ENCODE measurements at places on chromosomes 12 and 14. TPM values are rescaled to one million over a fixed set of nuclear protein-coding genes. Genes with fewer than 3 reads are reported as not detected.

DNA sequence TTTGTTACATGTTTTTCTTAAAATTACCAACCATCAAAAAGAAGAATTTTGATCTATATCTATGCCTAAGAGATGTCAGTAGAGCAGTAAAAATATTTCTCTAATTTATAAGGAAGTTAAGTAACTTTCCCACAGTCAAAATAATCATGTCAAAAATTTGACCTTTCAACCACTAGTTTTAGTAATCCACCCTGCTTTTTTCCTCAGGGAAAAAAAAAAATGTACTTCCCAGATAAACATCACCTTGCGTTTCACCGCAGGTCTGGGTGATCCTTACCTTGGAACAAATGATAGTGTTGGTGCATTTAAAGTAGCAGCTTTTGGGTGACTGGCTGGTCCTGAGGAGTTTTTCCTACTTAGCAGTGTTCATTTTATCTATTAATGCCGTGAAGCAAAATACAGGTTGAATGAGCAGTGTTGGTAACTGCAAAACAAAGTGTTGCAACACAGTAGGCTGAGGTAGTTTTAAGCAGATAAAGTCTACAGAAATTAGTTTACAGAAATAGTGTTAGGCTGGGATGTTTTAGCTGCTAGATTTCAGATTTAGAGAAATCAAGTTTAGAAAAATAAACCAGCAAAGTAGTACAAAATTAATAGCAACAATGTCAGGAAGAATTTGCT, 137.2 kb upstream of the DNM1L start:
- H3K36me3 ChIP-seq = no peaks in the 10 kb centered on the region
- peak overlapping the region; percentile 45 for H3K27ac ChIP-seq
- H3K4me1 ChIP-seq = no peaks in the 10 kb centered on the region
- H3K27me3 ChIP-seq = no peaks in the 10 kb centered on the region

- no peak overlapping the region for H3K4me3 ChIP-seq
- no peak for DNase-seq
- no peak overlapping the region for H3K27ac ChIP-seq
- no peaks in the 10 kb centered on the region for H3K27me3 ChIP-seq
- H3K4me1 ChIP-seq = no peaks in the 10 kb centered on the region
Measured at GRCh38 chr12:33830070-33830469, 192.2 kb upstream of the ALG10 start.

GRCh38 chr12:58988643-58989344, 68.5 kb upstream of the LRIG3 start:
- no peak overlapping the region for H3K27ac ChIP-seq
- H3K4me1 ChIP-seq = no peaks in the 10 kb centered on the region
- DNase-seq = no peak
- H3K4me3 ChIP-seq = no peak overlapping the region
- H3K36me3 ChIP-seq = no peaks in the 10 kb centered on the region
- no peaks in the 10 kb centered on the region for H3K27me3 ChIP-seq

- no peak for DNase-seq
- H3K4me3 ChIP-seq = no peak overlapping the region
- no peak overlapping the region for H3K27ac ChIP-seq
- H3K27me3 ChIP-seq = no peaks in the 10 kb centered on the region
- H3K4me1 ChIP-seq = no peaks in the 10 kb centered on the region
Measured at GRCh38 chr12:94705676-94706075, 55.3 kb upstream of the TMCC3 start.

DNA sequence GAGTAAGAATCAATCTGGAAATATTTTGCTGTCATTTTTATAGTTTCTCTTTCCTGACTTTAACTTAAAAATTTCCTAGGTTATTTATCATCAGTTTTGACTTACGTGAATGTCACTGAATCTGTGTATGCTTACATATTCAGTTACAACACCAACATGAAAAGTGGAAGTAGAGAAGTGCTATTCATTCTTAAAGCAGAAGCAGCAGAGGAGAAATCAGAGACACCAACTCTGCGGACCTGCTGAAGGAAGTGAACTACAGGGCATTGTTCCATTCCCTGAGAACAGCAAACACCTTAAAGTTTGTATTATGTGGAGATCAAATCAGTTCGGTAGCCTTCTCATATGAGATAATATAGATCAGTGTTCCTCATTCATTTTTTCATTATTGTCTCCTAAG, 34.1 kb downstream of the RAD51B start:
- no peak for DNase-seq
- no peaks in the 10 kb centered on the region for H3K36me3 ChIP-seq
- no peaks in the 10 kb centered on the region for H3K27me3 ChIP-seq
- H3K4me3 ChIP-seq = no peak overlapping the region
- no peak overlapping the region for H3K27ac ChIP-seq
- no peaks in the 10 kb centered on the region for H3K4me1 ChIP-seq

GRCh38 chr14:57833323-57833722, 32.6 kb downstream of the SLC35F4 start:
- H3K4me3 ChIP-seq = no peak overlapping the region
- no peak overlapping the region for H3K27ac ChIP-seq
- no peak for DNase-seq
- H3K4me1 ChIP-seq = no peaks in the 10 kb centered on the region
- H3K36me3 ChIP-seq = no peaks in the 10 kb centered on the region

GRCh38 chr12:119060847-119061796, 79.8 kb downstream of the SRRM4 start:
- H3K4me3 ChIP-seq = no peak overlapping the region
- H3K4me1 ChIP-seq = no peaks in the 10 kb centered on the region
- no peaks in the 10 kb centered on the region for H3K36me3 ChIP-seq
- no peak overlapping the region for H3K27ac ChIP-seq
- H3K27me3 ChIP-seq = no peaks in the 10 kb centered on the region
- no peak for DNase-seq

- H3K27me3 ChIP-seq = no peaks in the 10 kb centered on the region
- no peaks in the 10 kb centered on the region for H3K36me3 ChIP-seq
- no peaks in the 10 kb centered on the region for H3K4me1 ChIP-seq
- H3K27ac ChIP-seq = no peak overlapping the region
Measured at GRCh38 chr12:111138016-111138415, 217.6 kb upstream of the MYL2 start.

DNA sequence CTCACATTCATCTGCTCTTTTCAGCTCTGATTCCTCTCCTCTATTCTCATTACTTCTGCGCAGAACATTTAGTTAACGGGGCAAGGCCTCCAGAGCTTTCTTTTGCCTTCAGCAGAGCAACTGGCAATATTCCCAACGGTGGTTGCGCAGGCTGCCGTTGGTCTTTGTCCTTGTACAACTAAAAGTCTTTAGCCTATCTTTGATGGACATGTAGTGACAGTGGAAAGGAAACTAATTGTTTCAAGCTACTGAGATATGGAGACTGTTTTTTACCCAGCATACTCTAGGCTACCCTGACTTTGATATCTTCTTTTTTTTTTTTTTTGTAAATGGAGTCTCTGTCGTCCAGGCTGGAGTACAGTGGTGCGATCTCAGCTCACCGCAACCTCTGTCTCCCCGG, 12.6 kb downstream of the R3HDM2 start:
- no peaks in the 10 kb centered on the region for H3K27me3 ChIP-seq
- H3K36me3 ChIP-seq = peaks cover 5% of the 10 kb centered on the region
- no peak overlapping the region for H3K27ac ChIP-seq
- H3K4me3 ChIP-seq = no peak overlapping the region
- no peak for DNase-seq

GRCh38 chr12:27277846-27278260, 33.8 kb downstream of the STK38L start:
- peaks cover 4% of the 10 kb centered on the region for H3K36me3 ChIP-seq
- no peaks in the 10 kb centered on the region for H3K4me1 ChIP-seq
- H3K27ac ChIP-seq = peak overlapping the region; percentile 69
- no peak overlapping the region for H3K4me3 ChIP-seq
- DNase-seq = no peak

- H3K27ac ChIP-seq = no peak overlapping the region
- H3K27me3 ChIP-seq = no peaks in the 10 kb centered on the region
- peak; percentile 52 for DNase-seq
- H3K4me1 ChIP-seq = no peaks in the 10 kb centered on the region
Measured at GRCh38 chr12:13223179-13223804, 26.8 kb downstream of the EMP1 start.

- DNase-seq = no peak
- no peak overlapping the region for H3K27ac ChIP-seq
- no peaks in the 10 kb centered on the region for H3K36me3 ChIP-seq
- no peaks in the 10 kb centered on the region for H3K4me1 ChIP-seq
Measured at GRCh38 chr14:26856876-26857518, 259.2 kb upstream of the NOVA1 start.

AQP6 gene
- 0.08 TPM for total RNA-seq

NOVA1 gene
- 0.93 TPM for total RNA-seq

OR11H6 gene
- not detected for total RNA-seq

KLRC4 gene
- not detected for total RNA-seq
